ENCODE measurements at places on chromosomes 2 and 18.

GRCh38 chr2:12741380-12741779, 24.6 kb downstream of the TRIB2 start:
- no peak for DNase-seq

DNA sequence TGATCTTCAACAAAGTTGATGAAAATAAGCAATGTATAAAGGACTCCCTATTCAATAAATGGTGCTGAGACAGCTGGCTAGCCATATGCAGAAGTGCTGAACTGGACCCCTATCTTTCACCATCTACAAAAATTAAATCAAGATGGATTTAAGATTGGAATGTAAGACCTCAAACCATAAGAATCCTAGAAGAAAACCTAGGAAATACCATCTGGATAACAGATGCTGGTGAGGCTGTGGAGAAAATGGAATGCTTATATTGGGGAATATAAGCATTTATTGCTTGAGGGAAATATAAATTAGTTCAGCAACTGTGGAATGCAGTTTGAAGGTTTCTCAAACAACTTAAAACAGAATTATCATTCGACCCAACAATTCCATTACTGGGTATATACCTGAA, 89.6 kb downstream of the GCA start:
- DNase-seq, result no peak

DNA sequence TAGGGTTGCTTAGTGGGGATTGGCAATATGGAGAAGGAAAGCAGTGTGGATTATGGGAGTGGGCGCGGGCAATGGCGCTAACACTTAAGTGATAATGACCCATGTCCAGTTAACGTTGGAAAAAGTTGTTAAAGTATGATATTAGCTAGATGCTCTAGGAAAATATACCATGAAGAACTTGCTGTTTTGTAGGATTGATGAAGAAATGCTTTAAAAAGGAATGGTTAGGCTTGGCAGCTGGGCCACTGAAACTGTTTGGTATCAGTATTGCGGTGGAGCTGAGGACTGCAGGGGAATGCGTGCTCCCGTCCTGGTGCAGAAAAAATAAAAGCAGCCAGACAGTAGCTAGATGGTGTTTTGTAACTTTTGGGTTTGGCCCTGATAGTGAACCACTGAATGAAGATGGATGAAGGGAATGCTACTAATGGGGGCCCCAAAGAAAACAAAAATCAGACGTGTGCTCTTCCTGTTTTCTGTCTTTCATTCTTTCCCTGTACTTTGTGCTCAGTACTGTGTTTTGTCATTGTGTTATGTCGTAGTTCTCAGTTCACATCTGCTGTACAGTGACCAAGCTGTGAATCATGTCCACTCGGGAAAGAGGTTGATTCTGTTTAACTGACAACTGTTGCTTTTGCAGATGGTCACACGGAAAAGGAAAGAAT, 999 bp downstream of the INSIG2 start:
- no peak for DNase-seq

- DNase-seq, result no peak
These were observed 149.0 kb upstream of the CYP1B1 start for GRCh38 chr2:38224821-38225437.

DNA sequence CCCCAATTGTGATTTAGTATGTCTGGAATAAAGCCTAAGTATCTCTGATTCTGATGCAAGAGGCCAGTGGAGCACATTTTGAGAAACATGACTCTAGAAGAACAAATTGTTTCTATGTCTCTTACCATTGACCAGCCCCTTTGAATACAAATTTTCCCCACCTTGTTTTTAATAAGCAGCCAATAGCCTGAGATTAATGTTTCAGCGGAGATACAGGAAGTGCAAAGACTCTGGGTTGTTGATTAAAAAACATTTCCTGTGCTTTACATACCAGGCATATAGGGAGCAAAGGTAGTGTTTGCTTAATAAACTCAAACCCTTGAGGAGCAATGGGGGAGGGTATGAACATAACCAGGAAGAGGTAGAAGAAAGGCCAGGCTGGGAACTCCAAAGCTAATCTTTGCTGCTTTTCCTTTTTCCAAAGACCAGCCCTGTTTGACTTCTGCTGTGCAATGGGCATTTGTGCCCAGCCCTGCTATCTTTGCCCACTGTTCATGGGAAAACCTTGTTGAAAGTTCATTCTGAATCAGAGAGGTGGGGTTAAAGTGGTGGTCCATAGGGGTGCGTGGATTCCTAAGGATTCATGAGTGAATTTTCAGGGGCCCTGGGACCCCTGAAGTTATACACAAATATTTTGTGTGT, 29.3 kb downstream of the UPP2 start:
- DNase-seq, result no peak

GRCh38 chr2:127097841-127098651, 8.9 kb downstream of the BIN1 start:
- DNase-seq, result no peak

- DNase-seq, result no peak
These were observed 99.8 kb downstream of the SH3BP4 start for GRCh38 chr2:235051436-235052260.

DNA sequence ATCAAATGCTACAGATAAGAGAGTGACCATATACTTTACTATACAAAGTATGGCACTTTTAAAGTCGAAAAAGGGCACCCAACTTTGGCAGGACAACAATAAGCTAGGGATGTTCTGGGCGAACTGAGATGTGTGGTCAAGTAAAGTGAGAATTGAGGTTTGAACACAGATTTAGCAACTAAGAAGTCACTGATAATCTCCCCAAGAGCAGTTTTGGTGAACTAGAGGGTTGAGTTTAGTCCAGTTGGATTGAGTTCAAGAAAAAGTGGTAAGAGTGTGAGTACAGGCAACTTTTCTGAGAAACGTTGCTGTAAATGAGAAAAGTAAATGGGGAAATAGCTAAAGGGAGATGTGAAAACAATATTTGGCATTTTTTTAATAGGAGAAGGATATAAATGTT, 65.5 kb upstream of the TGFA start:
- DNase-seq, result no peak

DNA sequence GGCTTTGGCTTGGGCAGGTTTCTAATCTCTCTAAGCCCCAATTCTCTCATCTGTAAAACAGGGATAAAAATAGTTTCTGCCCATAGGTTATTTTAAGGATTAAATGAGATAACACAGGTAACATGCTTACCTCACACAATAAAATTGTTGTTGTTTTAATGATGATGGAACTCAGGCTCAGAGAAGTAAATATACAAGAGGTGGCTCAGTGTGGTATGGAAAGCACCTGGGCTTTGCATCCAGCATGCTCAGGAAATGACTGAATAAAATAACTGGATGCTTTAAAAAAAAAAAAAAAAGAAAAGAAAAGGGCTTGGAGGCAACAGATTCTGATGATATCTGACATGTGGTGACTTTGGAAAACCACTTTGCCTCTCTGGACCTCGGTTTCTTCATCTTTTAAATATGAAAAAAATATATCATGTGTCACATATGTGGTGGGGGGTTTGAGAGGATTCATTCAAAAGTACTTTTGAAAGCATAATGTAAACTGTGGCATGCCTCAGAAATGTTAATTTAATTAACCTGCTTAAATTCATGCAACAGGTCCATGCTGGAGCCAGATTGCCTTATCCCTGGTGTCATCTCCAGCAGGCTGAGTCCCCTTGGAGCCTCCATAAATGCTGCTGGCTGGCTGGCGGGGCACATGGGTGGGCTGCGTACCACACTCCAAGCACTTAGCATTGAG, 112.8 kb upstream of the CDC42EP3 start:
- DNase-seq, result no peak
